ENCODE measurements at places on chromosomes 6 and 20.
A peak's percentile ranks its signal among the peaks of the same experiment; 100 is the strongest.

- no peak for DNase-seq
These were observed 165.9 kb downstream of the JARID2 start for GRCh38 chr6:15411766-15412165.

- no peak for DNase-seq
These were observed 23.9 kb upstream of the ASF1A start for GRCh38 chr6:118869894-118870589.

GRCh38 chr20:1616858-1617434 is 2.9 kb downstream of the SIRPB1 start:
- no peak for DNase-seq

- DNase-seq, result no peak
These were observed 8.7 kb upstream of the AP5S1 start for GRCh38 chr20:3811467-3812258.

- DNase-seq, result no peak
These were observed 473.7 kb downstream of the QKI start for GRCh38 chr6:163888030-163888819.

- no peak for DNase-seq
These were observed 816 bp downstream of the UNC5CL start for GRCh38 chr6:41038205-41038604.

DNA sequence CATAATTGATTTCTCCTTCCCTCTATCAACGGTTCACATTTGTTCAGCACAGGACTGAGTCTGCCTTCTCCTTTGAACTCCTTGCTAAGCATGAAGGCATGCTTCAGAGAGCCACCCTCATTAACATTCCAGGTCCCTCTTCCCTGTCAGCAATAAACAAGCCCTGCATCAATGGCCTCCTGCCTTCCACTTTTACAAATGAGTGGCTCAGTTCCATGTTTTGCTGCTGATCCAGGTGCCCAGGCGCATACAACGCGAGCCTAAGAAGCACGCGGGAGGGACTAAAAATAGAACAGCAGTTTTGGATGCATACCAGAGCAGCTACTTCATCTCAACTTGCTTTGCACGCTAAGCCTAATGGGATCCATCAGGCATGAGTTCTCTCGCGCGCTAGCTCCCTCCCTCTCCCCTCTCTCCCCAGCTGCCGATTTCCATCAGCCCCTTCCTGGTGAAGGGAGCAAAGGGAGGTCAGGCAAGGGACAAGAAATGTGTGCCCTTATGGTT is 53.4 kb downstream of the TRAF3IP2 start:
- peak; percentile 52 for DNase-seq

GRCh38 chr6:124237911-124238310 is 434.2 kb downstream of the NKAIN2 start:
- DNase-seq, result no peak

Data from progenitor cell of endocrine pancreas (in vitro differentiated cells).